ENCODE measurements at places on chromosomes 1 and 21.
A peak's percentile ranks its signal among the peaks of the same experiment; 100 is the strongest.

DNA sequence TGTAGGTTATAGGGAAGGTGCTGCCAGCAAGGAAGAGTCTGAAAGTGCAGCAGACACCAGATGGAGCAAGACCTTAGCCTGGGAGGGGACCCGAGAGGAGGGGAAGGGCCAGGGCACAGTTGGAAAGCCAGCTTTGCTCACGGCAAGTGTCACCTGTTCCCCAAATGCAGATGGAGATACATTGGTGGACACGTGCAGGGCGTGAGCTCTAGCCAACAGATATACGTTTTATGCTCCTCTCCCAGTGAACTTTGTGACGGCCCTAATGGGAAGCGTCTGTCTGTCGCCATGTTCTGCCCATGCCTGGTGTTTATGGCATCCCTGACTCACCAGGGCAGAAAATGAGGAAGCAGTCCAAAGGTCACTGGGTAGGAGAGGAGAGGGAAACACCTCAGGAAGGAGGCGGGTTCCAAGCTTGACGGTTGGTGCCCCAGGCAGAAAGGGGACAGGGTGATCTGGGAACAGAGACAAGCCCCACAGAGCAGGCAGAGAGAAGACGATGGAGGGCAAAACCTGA, 7.6 kb downstream of the GPA33 start:
- no peak for DNase-seq

- DNase-seq, result no peak
Observed at GRCh38 chr1:146039844-146040194, 18.3 kb upstream of the HJV start.

- DNase-seq, result no peak
Observed at GRCh38 chr1:161738627-161739287, 10.8 kb upstream of the DUSP12 start.

GRCh38 chr1:221695301-221695700, 46.6 kb downstream of the DUSP10 start:
- no peak for DNase-seq

DNA sequence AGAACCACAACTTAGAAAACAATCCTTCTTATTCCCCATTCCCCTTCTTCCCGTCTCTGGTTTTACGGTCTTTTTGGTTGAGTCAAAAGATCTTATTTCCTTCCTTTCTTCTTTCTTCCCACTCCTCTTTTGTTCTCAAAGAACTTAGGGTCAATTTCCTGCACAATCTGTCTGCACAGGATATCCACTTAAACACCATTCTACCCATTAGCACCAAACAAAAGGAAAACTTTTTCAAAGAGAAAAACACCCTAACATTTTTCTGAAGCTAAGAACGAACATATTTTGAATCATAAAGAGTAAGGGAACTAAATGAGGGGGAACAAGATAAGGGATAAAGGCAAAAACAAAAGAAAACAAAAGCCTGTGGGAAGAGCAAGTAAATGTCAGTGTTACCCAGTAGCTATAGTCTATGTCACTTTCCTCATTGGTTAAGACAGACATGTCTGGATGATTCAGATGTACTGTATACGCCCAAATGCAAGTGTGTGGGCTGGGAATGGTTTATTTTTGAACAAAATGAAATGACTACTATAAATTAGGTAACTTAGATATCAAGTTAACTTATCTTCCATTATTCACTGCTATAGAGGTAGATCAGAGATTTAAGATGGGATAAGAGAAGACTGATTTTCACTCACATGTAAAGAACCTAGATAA, 59.9 kb downstream of the TOR3A start:
- DNase-seq, result no peak

DNA sequence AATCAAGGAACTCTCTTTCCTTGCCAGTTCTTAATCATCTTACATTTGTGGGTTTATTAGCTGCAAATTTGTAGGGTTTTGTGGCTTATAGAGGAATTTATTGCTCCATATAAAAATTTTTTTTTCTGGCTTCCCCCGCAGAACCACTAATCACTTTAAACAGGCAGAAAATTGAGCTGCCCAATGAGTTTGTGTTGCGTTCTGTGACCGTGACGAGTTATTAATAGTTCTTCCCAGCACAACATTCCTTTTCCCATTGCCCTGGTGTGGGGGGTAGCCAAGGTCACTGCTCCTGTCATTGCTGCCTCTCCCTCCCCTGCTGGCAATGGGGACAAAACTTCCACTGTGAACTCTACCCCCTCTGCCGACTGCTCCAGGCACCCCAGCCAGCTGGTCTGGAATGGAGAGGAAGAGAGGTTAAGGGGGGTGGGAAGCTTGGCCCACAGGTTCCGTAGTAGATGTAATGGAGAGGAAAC, 55.1 kb downstream of the UBE2T start:
- peak; percentile 79 for DNase-seq

DNA sequence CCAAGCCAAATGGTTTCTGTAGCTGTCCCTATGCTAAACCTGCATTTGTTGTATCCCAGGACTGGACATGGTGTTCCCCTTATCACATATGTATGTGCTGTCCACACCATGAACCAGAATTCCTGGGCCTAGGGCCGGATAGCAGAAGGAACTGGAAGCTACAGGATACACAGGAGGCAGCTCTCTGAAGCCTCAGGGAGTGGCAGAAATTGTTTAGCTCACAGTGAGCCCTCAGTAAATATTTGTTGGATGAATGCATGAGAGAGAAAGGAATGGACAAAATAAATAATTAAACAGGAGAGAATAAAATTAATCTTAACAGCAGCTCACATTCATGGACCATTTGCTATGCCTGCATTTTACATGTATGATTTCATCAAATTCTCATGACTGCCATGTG, 2.1 kb downstream of the NIPAL3 start:
- no peak for DNase-seq

DNA sequence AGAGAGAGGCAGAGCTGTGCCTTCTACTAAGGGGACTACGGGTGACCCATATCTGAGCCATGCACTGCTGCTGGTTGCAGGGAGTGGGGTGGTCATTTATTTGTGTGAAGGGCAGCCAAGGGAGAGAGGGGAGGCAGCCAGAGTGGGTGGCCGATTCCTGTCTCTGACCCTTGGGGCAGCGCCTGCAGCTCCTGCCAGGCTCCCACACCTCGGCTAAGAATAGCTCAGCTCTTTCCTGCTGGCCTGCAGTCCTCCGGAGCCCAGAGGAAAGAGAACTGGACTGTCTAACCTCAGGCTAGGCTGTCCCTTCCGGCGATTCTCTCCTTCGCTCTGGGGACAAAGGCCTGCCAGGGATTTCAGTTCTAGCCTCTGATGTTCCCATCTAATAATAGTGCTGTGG, 11.6 kb upstream of the CD34 start:
- peak; percentile 77 for DNase-seq

- DNase-seq, result no peak
Observed at GRCh38 chr1:3192361-3192760, 123.4 kb downstream of the PRDM16 start.

DNA sequence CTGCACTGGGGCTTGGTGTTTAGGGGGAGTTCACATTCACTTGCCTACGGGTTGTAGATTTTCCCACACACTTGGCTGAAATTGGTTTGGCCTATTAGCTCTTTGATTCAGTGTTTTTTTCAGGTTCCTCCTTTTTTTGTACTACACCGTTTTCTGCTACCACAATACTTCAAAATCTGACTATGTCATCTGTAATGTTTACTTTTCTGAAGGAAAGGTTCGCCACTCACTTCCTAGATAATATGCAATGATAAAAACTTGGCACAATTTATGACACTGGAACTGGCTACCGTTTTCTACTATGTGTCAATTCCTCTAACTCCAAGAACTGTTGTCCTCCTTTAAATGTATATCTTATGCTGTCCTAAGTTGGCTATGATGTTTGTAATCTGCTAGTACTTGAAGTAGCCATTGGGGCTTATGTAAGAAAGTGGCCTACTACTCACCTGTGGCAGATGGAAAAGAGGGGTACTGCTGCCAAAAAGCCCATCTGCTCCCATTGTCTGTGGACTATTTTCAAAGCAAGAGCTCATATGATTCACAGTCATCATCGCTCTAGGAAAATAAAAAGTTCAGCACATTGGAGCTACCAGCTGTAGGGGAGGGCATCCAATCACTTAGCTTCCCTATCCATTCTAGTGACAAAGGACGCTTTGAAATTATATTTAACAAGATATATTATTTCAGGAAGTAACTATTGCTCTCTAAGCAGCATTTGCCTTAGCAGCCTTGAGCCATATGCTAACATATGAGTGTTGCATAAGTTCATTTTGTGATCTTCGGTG, 42.4 kb upstream of the BACH1 start:
- no peak for DNase-seq

DNA sequence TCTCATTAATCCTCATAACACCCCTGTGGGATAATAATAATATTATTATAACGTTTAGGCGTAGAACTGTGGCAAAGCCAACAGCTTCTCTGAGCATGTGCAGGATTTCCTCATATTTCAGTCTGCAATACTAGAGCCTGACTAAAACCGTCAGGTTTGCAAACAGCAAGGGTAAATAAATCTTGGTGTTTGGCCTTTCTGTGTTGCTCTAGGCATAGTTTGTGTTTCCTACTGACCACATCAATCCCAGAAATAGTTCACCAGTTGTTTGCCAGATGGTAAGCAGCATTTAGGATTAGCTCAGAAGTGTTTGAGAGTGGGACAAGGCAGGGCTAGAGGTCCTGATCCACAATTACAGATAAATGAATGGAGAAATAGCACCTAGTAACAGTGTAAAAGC, 2.8 kb upstream of the KCNA3 start:
- DNase-seq, result no peak

DNA sequence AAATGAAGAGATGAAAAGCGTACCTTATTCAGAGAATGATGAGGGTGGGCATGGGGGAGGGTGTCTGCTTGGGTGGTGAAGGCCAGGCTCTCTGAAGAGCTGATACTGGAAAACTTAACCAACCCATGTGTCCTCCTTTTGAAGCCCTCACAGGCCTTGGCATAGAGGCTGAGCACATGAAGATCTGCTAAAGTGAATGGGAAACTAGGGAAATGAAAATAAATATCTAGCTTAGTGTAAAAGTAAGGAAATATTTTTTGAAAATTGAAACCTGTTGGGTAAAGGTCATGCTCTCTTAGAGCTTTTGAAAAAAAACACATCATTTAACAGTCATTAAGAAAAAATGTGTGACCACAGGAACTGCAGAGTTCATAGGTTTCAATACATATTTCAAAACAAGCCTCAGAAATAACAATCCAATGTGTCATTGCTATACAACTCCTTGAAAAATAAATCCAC, 40.5 kb upstream of the RALGPS2 start:
- DNase-seq, result no peak

DNA sequence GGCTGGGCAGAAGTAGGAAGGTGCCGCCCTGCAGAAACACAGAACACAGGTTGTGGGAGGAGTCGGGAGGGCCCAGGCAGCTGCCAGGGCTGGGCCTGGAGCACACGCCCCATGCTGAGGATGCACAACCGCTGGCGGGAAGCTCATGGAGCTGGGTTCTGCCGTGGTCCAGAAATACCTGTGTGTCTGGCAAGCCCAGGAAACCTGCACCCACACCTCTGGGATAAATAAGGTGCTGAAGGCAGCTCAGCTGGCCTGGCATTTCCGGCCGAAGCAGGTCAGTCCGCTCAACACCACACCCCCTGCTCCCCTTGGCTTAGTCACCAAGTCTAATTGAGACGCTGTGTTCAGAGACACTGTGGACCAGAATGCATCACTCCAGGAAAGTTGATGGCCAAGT, 32.1 kb downstream of the CTNNBIP1 start:
- no peak for DNase-seq

DNA sequence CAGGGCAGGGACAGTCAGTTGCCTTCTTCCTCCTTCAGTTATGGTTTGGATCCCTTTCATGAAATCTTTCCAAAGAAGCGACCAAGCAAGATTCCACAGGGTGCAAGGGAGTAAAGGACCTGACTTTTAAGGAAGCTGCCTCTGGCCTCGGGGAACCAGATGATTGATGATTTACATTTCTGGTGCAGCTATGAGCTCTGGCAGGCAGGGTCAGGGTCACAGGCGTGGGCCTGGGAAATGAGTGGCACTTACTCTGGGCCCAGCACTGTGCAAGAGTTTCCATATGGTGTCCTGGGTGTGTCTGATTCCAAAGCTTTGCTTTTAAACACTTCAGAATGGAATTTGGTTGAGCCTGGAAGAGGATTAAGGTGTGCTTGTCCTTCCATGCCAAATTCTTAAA, 7.2 kb upstream of the CRABP2 start:
- no peak for DNase-seq

DNA sequence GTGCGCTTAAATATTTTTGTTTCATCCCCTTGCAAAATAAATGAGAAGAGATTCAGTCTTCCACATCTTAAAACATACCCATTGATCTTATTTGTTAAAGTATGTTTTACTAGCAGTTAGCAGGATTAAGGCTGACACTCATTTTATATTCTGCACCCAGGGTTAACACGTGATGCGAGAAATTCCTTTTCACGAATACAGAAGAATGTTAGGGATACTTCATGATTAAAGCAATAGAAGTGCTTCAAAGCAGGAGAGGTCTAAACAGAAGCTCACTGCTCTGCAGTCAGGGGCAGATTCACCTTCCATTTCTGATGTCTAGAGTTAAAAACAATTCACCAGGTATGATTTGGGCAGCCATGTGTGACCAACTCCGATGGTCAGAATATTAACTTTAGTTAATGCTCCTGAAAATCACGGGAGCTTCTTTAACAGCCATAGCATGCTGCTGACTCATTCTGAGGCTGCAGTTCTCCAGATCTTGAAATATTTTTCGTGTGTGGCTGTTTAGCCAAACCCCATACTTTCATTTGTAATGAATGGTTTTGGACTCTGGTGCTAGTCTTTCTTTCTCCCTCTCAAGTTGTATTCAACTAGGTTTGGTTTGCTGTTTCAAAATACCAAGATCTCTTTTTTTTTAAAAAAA, 19.7 kb downstream of the BCAR3 start:
- no peak for DNase-seq

- no peak for DNase-seq
Observed at GRCh38 chr1:177596485-177596884, 373.4 kb downstream of the SEC16B start.

DNA sequence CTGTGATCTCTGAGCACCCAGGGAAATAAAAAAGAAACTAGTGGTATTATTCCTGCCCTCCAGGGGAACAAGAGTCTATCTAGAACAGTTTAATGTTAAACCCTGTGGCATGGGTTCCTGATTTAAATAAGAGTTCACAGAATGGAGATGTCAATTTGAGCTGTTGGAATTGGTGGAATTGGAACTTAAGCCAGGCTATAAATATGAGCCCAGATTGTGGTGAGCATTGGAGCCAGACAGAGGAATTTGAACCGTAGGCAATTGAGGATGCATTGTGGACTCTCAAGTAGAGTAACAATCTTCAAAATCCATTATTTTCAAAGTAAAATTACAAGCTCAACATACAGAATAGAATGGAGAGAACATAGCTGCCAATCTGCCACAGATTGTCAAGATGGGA, 98.2 kb downstream of the NEK7 start:
- DNase-seq, result no peak

GRCh38 chr1:5643360-5644107, 348.7 kb downstream of the NPHP4 start:
- peak; percentile 35 for DNase-seq

All from aorta (tissue), 5 donors.